Effector memory CD8-positive, alpha-beta T cell (primary cell): ENCODE measurements at places on chromosomes 6 and 20.

DNA sequence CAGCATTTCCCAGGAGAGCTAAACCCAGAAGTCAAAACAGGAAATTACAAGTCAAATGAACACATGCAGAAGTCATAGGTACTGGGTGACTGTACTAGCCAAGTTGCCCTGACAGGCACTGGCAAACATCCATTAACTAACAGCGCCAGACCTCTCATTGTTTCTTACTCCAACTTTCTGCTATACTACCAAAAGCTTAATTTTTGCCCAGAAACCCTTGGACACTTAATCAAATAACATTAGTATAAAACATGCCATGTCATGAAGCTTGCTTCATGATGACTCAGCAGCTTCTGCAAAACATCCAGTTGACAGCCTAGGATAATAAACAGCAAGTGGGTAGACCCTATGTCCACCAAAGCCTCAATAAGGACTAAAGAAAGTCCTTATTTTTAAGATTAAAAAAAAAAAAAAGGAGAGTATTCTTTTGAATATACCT is 3.5 kb downstream of the NUP153 start:
- no peak for DNase-seq

- peak; percentile 24 for DNase-seq
Measured at GRCh38 chr20:44646023-44646640, 5.4 kb downstream of the ADA start.

- no peak for DNase-seq
Measured at GRCh38 chr20:34755367-34755766, 51.2 kb downstream of the TP53INP2 start.

DNA sequence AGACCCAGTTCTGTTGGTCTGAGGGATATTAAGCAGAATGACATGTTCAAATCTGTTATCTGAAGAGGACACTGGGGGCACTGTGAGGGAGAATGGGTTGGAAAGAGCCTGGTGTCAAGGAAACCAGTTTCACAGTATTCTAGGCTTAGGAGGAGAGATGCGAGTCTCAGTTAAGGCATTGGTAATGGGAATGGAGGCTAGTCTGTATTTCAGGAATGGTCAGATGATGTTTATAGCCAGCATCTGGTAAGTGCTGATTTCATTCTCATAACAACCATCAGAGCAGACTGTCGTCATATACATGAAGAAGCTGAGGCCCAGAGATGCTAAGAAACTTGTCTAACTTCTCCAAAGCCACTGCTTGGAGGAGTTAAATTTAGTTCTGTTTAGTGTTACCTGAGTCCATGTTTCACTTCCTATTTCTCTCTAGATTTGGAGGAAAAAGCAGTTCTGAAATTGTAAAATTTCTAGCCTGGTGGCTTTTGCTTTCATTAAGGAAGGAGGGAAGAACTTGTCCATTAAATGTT is 242.0 kb downstream of the ARID1B start:
- DNase-seq: no peak

GRCh38 chr20:15916623-15917022 is 656.6 kb downstream of the KIF16B start:
- no peak for DNase-seq

GRCh38 chr20:34001378-34001777 is 7.7 kb downstream of the RALY start:
- no peak for DNase-seq
